Stimulated activated effector memory CD8-positive, alpha-beta T cell treated with anti-CD3 and anti-CD28 coated beads, Interleukin-12 subunit alpha, Interleukin-12 subunit beta, amount 100 ng/mL, for 72 hours (primary cell): ENCODE measurements at places on chromosomes 12 and 14.

GRCh38 chr12:93714382-93714781 is 37.2 kb downstream of the CRADD start:
- no peak for DNase-seq

DNA sequence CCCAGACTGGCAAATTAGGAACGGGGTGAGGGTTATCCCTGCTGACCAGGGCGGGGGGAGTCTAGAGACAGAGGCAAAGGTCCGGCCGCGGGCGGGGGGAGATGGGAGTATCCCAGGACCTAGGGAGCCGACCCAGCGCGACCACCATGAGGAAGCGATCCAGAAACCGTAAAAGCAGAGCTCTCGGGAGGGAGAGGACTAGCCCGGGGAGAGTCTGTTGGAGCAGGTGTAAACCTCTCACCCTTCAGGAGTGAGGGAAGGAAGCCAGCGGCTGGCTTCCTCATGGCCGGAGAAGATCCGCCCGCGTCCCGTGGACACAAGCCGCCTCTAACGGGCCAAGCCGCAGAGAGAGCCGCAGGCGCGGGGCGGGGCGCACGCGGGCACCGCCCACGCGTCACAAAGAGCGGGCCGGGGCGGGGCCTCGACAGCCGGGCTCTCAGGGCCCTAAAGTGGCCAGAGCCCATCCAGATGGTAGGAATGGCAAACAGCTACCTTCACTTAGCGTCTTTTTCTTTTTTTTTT is at the start of gene ACRBP:
Gene ACRBP, minus strand, starts transcription at position 350 of the 522 bp plus-strand sequence. Its CDS starts 66 bp downstream, at position 284.
- no peak for DNase-seq

GRCh38 chr14:25092258-25092740 is 42.4 kb upstream of the STXBP6 start:
- no peak for DNase-seq

DNA sequence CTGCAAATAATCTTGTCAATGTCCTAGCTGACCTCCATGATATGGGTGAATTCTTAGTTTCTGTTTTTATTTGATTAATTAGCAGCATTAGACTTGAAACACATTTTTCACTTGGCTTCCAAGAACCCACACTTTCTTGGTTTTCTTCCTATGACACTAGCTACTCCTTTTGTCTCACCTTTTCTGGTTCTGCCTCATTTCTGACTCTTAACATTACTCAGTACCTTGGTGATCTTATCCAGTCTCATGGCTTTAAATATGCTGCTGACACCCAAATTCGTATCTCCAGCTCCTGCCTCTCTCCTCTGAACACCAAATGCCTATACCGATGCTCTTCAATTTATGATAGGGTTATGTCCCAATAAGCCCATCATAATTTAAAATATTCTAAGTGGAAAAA is 32.0 kb upstream of the SSTR1 start:
- no peak for DNase-seq

GRCh38 chr12:2785017-2785416 is 9.8 kb upstream of the FKBP4 start:
- no peak for DNase-seq

DNA sequence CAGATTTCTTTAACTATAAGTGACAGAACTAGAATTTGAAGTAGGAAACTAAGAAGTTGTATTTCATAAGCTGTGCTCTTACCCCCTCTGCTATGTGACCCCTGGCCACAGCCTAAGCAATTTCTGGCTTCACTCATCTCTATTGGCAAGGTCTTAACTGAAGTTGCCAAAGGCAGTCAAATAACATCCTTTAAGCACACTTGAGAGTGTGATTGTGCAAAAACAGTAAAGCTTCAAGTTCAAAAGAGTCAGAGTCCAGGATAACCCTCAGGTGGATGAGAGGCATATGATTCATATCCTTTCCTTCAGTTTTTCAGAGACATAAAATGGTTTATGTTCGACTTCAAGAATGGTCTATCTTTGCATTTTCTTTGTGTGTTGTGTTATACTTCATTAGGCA is 45.2 kb downstream of the GRIP1 start:
- no peak for DNase-seq

DNA sequence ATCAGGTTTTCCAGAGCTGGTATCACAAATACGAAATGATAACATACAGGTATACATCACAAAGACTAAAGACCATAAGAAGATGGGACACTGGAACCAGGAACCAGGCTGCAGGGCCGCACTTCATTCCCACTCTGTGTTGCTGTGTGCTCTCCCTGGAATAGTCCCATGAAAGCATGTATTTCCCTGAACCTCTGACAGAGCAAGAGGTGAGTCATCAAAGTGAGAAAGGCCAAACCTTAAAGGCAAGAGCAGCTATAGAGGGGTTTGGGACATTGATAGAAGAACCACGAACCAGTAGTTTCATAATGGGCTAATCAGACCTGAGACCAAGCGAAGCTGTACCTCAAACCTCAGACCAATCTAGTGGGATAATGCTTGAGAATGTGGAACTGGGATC is 283.0 kb upstream of the PRKD1 start:
- DNase-seq = no peak

DNA sequence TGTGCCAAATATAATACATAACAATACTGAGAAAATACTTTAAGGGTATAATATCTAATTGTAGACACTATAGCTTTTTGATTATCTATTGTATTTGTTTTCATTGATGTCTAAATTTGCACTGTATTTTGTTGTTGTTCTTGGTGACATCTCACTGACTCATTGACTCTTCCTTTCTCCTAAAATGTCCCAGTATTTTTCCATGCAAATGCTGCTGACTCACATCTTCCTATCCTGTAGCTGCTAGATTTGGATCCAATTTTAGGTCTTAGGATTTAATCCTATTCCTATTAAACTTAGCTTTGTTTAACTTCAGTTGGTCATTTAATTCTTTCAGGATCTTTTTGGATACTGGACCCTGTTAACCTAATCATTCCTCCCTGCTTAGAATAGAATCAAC is 148.5 kb downstream of the TMTC2 start:
- DNase-seq = no peak
